ENCODE measurements at places on chromosomes 3 and 15.
A peak's percentile ranks its signal among the peaks of the same experiment; 100 is the strongest.

DNA sequence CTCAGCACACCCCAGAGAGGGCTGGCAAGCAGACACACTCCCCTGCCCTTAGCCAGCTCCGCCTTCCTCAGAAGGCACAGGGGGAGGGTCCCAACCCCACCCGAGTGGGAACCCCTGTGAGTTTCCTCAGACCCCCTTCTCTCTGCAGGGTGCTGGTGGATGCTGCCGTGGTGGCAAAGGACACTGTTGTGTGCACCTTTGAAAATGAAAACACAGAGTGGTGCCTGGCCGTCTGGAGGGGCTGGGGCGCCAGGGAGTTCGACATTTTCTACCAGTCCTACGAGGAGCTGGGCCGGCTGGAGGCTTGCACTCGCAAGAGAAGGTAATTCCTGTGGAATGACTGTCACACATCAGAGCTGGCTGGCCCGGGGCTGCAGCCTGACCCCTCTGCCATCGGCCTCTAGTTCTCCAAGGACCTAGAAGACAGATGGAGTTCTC, 149.4 kb downstream of the LRRK1 start:
- DNase-seq, result peak; percentile 81

DNA sequence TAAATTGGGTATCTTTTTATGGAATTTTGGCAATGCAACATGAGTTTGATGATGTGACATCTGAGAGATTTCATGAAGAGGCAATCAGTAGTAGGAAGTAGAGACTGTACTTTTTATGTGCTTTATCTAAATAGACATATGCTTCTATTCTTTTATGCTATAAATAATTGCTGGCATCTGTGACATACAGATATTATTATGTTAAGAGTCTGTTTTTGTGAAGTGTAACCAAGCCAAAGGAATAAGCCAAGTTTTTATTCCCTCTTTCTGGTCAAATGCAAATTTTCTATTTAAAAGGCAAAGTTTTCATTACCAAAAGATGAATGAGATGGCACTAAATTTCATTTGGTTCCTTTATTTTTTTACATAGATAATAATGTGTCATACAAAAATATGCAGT, 32.4 kb downstream of the PYDC2 start:
- DNase-seq, result no peak

- no peak for DNase-seq
Observed at GRCh38 chr3:14775011-14775410, 43.8 kb upstream of the FGD5 start.

DNA sequence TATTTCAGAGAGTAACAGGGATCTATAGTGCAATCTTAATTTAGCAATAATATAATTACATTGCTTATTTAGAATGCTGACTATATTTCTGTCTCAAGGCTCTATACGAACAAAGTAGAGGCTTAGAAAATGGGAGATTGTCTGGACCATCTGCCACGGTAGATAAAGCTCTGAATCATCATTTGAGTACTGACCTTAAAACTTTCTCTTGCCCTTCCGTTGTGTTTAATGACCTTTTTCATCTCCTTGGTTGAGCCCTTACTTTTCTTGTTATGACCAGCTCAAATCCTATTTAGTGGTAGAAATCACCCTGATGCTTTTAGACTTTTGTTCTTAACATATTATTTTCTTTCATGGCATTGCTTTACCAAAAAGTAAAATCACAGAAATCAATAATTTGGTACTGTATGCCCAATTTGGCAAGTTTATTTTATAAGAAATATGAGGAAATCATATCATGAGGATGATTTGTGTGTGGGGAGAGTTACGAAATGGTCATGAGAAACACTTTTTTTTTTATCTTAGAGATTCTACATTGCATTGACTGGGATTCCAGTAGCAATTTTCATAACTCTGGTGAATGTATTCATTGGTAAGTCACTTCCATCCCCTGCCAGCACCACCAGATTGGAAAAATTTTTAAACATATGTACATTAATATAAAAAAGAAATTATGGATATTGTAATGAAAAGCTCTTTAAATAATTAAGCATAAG, 11.0 kb downstream of the NDUFB5 start:
- DNase-seq, result no peak

DNA sequence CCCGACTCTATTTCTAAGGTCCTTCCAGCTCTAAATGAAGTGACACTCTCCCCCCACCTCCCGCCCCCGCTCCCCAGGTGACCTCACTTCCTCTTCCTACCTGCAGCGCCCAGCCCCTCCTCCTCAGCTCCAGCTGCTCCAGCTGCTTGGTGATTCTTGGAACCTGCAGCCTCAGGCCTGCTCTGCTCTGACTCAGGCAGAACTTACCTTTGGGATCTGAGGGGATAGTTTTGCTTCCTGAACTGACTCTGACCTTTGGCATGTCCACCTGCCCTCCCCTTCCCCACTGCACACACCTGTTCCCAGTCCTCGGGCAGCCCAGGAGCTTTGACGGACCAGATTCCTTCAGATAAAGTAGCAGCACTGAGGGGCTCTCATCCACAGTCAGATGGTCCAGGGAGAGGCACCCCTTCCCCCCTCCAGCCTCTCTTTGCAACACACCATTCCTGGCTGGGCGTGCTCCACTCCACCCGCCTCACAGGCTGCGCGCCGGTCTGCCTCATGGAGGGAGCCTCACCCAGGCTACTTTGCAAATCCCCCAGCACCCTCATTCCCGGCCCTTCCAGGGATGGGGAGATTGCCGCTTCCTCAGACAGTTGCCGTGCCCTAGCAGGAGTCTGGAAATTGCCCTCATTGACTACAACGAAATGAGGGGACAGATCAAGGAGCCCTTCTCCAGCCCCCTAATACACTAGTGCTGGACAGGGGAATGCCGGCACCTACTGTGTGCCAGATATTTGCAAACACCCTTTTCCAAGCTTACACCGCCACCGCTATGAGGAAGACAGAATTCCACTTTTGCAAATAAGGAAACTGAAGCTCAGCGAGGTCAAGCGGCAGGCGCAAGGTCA, 692 bp upstream of the C15orf39 start:
- peak; percentile 96 for DNase-seq

Measured in trophoblast cell (in vitro differentiated cells and primary cell).